ENCODE measurements at places on chromosomes 5 and 9.
A peak's percentile ranks its signal among the peaks of the same experiment; 100 is the strongest.

GRCh38 chr5:169083394-169084018, 217.4 kb downstream of the SLIT3 start:
- no peak for DNase-seq

DNA sequence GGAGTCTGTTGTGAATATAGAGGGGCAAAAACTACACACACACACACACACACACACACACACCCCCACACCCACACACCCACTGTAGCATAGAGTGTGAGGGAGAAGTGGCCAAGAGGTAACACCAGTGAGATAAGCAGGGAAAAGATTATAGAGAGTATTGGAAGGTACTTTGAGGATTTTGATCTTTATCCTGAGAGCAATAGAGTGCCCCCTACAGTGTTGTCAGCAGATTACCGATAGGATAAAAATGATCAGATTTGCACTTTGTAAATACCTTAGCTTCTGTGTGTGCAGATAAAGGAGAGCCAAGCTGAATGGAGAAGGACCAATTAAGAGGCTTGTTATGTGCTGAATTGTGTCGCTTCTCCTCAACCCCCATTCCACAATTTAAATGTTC, 32.3 kb downstream of the ERCC6L2 start:
- DNase-seq = no peak

DNA sequence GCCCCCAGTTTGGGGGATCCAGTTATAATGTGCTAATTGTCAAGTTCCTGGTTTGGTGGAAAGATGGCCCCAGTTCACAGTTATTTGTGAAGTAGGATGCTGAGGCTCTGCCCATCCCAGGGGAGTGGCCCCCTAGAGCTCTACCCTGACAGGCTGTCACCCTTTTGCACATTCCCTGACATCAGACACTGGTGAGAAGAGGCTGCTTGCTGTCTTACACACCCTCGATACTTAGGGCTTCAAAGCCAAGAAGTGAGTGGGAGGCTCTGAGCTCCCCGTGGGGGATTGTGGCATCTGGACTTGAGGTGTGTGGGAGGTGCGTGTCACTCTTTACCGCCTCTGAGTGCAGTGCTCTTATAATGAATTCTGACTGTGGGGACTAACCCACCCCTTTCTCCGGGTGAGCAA, 168.5 kb downstream of the DOCK2 start:
- peak; percentile 35 for DNase-seq

DNA sequence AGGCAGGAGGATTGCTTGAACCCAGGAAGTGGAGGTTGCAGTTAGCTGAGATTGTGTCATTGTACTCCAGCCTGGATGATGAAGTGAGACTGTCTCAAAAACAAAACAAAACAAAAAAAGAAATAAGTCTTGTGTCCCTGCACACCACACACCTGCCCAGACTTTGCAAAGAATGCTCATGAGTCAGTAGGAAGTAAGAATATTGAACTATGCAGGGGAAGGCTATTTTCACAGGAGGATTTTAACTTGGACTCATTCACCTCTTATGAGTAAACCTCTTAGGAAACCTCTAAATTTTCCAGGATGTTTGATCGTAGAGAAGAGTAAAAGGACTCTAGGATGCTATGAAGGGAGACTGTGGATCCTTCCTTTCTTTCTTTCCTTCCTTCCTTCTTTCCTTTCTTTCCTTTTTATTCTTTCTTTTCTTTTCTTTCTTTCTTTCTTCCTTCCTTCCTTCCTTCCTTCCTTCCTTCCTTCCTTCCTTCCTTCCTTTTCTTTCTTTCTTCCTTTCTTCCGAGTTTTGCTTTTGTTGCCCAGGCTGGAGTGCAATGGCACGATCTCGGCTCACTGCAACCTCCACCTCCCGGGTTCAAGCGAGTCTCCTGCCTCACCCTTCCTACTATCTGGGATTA, 96.7 kb upstream of the CLINT1 start:
- no peak for DNase-seq

DNA sequence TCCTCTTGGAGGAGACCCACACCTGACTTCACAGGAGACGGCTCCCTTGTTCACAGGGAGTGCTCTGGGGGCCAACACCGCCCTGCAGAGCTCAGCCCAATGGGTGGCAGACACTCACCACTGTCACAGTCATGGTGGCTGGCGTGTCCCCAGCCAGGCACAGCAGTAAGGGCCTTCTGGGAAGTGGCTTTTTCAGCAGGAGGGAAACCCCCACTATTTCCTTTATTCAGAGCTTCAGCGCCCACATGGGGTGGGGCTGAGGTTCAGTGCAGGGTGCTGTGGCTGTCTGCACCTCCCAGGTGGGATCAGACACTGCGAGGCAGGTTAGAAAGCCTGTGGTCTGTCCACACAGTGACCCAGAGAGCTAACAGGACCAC, 3.6 kb upstream of the SNAPC4 start:
- peak; percentile 82 for DNase-seq

- peak; percentile 75 for DNase-seq
These were observed 38.5 kb downstream of the FAXDC2 start for GRCh38 chr5:154811653-154812465.

DNA sequence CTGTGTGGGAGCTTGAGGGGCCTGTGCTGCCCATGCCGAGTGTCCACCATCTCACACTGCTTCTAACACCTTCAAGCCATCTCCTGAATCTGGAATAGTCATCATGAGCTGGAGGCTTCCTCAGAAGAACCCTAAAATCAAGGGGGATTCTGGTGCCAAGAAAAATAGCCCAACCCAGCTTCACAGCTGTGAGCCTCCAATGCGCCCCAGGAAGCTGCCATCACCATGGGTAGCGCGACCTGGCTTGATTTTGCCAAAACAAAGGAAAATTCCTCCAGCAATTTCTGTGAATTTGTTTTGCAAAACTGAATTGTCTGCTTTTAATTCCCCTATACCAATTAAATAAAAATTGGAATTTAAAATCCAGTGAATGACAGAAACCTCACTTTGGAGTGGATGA, 6.2 kb upstream of the TIFAB start:
- DNase-seq = no peak

GRCh38 chr9:116152941-116153764, 438 bp upstream of the PAPPA start:
- DNase-seq = no peak

DNA sequence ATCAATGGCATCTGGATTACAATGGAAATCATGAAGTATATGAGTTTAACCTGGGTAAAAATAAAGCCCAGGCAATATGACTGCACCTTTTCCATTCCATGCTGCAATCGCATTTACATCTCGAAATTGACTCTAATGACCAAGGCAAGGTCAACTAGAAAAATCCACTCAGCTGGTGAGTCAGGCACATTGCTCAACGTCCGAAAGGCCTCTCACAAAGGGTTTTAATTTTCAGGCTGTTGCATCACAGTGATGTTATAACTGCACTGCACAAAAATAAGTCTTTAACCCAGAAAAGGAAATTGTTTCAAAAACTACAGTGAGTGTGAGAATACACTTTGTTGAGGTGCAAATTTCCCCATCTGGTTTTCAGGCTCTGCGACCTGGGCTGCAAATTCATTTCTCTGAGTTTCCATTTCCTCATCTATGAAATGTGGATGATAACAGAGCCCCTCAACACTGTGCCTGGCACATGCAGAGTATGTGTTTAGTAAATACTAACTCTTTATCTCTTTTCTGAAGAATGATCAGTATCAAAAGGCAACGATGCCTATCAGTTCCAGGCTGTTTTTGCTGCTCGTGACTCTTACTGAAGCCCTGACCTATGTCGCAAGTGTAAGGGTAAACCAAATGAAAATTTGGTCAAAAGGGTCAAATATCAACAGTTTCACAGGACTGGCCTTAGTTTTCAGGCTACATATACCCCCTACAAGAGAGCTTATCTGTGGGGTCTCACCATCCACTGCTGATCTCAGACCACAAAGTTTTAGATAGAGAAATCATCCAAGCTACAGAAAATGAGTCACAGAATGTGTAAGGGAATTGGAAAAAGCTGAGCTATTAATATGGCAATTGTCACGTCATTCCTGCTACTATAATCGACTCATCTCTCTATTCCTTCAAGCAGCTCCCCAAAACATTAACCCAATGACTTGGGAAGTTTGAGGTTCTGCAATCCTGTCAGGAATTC, 4.1 kb downstream of the NFIL3 start:
- no peak for DNase-seq

DNA sequence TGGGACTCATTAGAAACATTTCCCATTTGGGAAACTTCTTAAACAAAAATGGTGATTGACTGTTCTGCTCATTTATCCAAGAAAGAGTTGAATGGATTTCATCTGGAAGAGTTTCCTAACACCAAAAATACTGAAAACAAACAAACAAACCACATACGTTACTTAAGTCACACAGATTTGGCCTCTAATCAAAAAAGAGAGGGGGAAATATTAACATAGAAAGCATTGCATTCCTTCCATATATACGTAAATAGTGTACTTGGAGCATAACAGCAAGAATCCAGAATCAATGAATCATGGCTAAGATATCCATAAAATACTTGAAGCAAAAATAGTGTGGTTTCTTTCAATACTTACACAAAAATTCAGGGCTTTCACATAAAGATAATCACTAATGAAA, 189.8 kb upstream of the MAP3K1 start:
- DNase-seq = no peak

DNA sequence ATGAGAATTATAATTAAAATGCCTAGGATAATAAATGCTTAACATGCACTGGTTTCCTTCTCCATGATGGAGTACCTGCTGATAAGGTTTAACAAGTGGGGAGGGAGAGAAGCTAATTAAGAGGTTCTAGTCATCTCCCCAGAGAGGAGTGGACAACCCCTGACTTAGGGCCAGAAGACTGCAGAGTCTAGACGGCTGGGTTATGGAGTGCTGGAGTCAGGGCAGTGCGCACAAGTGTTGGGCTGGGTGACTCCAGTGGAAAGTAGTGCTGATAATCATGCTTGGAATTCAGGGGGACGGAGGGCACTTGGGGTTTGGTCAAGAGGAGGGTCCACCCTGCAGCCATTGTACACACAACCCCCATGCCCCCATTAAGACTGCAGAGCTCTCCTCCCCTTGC, 32.8 kb upstream of the TGFBI start:
- no peak for DNase-seq

- peak; percentile 51 for DNase-seq
These were observed 7.7 kb downstream of the IL4 start for GRCh38 chr5:132681476-132681831.

GRCh38 chr5:55701462-55702103, 10.5 kb downstream of the SLC38A9 start:
- DNase-seq = no peak

- no peak for DNase-seq
These were observed 11.9 kb downstream of the FYB1 start for GRCh38 chr5:39207345-39208045.

DNA sequence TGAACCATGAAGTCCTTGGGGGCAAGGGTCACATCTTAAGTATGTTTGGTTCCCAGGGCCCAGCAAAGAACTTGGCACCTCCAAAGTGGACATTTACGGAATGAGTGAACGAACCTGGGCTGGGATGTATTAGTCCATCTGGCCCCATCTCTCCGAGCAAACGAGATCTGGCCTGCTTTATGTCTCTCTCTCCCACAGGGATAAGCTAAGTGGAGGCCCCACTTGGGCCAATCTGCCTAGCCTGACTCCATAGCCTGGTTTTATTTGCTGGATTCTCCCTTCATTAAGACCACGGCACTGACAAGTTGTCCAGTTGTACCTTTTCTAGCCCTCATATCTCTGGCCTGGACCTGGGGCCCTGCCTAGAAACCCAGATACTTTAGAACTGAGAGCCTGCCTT, 2.1 kb downstream of the TTLL11 start:
- DNase-seq = no peak

GRCh38 chr9:87540444-87541105, 42.9 kb downstream of the DAPK1 start:
- no peak for DNase-seq

- DNase-seq = no peak
These were observed 58.9 kb downstream of the IRX1 start for GRCh38 chr5:3654515-3654914.

DNA sequence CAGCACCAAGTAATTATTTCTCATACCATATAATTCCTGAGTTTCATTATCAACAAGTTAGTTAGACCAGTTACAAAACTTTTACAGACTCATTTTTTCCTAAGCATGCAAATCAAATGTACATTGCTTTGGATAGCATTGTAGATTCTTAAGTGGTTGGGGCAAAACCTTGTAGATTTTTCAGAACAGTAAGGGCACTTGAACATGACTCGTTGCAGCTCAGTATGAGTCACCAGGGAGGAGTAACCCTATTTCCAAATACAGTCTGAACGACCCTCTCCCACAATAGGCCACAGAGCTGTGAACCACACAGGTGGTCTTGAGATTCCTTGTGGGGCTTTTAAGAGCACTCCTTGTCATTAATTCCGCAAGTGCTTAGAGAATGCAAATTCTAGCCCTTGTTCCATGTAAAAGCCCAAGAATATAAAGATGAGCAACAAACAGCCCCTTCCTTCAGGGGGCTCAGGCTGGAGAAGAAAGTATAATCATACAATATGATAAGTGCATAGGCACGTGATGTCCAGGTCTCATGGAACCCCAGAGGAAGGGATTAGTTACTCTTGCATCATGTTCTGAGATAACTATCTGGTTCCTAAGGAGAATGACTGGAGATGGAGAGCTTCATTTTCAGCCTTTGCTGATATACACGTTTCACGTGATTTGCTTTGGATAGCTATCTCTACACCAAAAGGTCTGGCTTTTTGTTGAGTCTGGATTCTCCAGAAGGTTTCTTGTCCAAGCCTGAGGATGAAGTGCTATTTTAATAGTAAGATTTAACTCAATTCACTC, 295.7 kb downstream of the KCNN2 start:
- no peak for DNase-seq

- DNase-seq = no peak
These were observed 39.3 kb downstream of the NUDT12 start for GRCh38 chr5:103523319-103523718.

- no peak for DNase-seq
These were observed 252.0 kb upstream of the ISL1 start for GRCh38 chr5:51131266-51131665.

- DNase-seq = no peak
These were observed 22.7 kb downstream of the OR2S2 start for GRCh38 chr9:35935261-35935660.

DNA sequence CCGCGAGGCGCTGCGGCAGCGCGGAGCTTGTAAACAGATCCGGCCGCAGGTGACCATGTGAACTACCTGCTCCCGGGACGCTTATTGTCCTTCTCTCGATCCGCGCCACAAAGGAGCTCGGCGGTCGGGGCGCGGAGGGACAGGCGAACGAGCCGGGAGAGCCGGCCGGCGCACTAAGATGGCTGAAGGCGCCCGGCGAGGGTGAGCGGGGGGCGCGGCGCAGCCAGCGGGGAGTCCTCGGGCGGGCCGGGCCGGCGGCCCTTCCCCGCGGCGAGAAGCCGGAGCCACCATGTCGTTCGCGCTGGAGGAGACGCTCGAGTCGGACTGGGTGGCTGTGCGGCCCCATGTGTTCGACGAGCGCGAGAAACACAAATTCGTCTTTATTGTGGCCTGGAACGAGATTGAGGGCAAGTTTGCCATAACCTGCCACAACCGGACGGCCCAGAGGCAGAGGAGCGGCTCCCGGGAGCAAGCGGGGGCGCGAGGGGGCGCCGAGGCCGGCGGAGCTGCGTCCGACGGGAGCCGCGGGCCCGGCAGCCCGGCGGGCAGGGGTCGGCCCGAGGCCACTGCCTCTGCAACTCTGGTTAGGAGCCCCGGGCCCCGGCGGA, 535 bp downstream of the JMY start:
- no peak for DNase-seq
